ENCODE measurements at places on chromosomes 3 and 15. TPM values are rescaled to one million over a fixed set of nuclear protein-coding genes. Genes with fewer than 3 reads are reported as not detected.

KIF9 gene
- total RNA-seq, result 4.2 TPM

ZPLD1 gene
- total RNA-seq, result under 0.01 TPM

CLRN1 gene
- total RNA-seq, result not detected

SLC22A13 gene
- 0.09 TPM for total RNA-seq

RBP2 gene
- not detected for total RNA-seq

FANCI gene
- total RNA-seq, result 4.2 TPM

GOLGA8S gene
- under 0.01 TPM for total RNA-seq

CPNE9 gene
- not detected for total RNA-seq

ARHGEF26 gene
- total RNA-seq, result 0.09 TPM

KLHL40 gene
- total RNA-seq, result not detected

RASGRP1 gene
- total RNA-seq, result not detected

CHP1 gene
- 66.3 TPM for total RNA-seq

SSUH2 gene
- not detected for total RNA-seq

BFSP2 gene
- total RNA-seq, result not detected

EHHADH gene
- 4.1 TPM for total RNA-seq

SLC12A8 gene
- total RNA-seq, result 2.8 TPM

EFCC1 gene
- under 0.01 TPM for total RNA-seq

SEMA6D gene
- 4.9 TPM for total RNA-seq

SLC4A7 gene
- total RNA-seq, result 256 TPM

IL5RA gene
- total RNA-seq, result under 0.01 TPM

TICRR gene
- total RNA-seq, result 0.32 TPM

SEMA4B gene
- 16.2 TPM for total RNA-seq

SLC6A1 gene
- total RNA-seq, result not detected

TMIE gene
- not detected for total RNA-seq

CLDN1 gene
- 0.17 TPM for total RNA-seq

CKMT1B gene
- total RNA-seq, result not detected

All from bronchial smooth muscle cell (primary cell).